Bronchial smooth muscle cell (primary cell): ENCODE measurements at places on chromosomes 2 and 18. TPM values are rescaled to one million over a fixed set of nuclear protein-coding genes. Genes with fewer than 3 reads are reported as not detected.

Gene GREB1L
- 0.16 TPM in 1 of 2 replicates, not detected in the other for total RNA-seq

Gene FOXI3
- not detected in 2 replicates for total RNA-seq

Gene KCNE4
- total RNA-seq = 7.1 and 8.5 TPM in 2 replicates

Gene CDH2
- 9.8 and 10.5 TPM in 2 replicates for total RNA-seq

Gene FAM110C
- not detected in 2 replicates for total RNA-seq

Gene SIX3
- total RNA-seq = not detected in 2 replicates

Gene CFAP65
- total RNA-seq = under 0.01 TPM in 1 of 2 replicates, not detected in the other

Gene COLEC11
- total RNA-seq = not detected in 2 replicates

Gene FAHD2B
- total RNA-seq = 4.1 and 7.2 TPM in 2 replicates

Gene SLC38A11
- 0.09 and 0.47 TPM in 2 replicates for total RNA-seq

Gene HOXD8
- total RNA-seq = not detected in 2 replicates

Gene TMX3
- total RNA-seq = 65.1 and 68.4 TPM in 2 replicates

Gene AMER3
- under 0.01 TPM in 1 of 2 replicates, not detected in the other for total RNA-seq

Gene CHAC2
- 0.09 and 0.79 TPM in 2 replicates for total RNA-seq

Gene CDKL4
- total RNA-seq = 2.7 and 4.3 TPM in 2 replicates

Gene STPG4
- 0.16 TPM in 1 of 2 replicates, not detected in the other for total RNA-seq

Gene ANKRD36B
- 21.1 and 26.3 TPM in 2 replicates for total RNA-seq

Gene TNFAIP6
- total RNA-seq = 37.2 and 86.0 TPM in 2 replicates

Gene CNTNAP5
- not detected in 2 replicates for total RNA-seq

Gene AP1S3
- total RNA-seq = 0.26 and 1.6 TPM in 2 replicates

Gene ACTG2
- total RNA-seq = 0.60 and 0.95 TPM in 2 replicates

Gene NDC80
- 0.94 and 3.3 TPM in 2 replicates for total RNA-seq

Gene ZNF804A
- total RNA-seq = 0.86 and 4.7 TPM in 2 replicates

Gene FSHR
- under 0.01 TPM in 1 of 2 replicates, not detected in the other for total RNA-seq
